ENCODE measurements at places on chromosomes 4 and X.
A peak's percentile ranks its signal among the peaks of the same experiment; 100 is the strongest.

DNA sequence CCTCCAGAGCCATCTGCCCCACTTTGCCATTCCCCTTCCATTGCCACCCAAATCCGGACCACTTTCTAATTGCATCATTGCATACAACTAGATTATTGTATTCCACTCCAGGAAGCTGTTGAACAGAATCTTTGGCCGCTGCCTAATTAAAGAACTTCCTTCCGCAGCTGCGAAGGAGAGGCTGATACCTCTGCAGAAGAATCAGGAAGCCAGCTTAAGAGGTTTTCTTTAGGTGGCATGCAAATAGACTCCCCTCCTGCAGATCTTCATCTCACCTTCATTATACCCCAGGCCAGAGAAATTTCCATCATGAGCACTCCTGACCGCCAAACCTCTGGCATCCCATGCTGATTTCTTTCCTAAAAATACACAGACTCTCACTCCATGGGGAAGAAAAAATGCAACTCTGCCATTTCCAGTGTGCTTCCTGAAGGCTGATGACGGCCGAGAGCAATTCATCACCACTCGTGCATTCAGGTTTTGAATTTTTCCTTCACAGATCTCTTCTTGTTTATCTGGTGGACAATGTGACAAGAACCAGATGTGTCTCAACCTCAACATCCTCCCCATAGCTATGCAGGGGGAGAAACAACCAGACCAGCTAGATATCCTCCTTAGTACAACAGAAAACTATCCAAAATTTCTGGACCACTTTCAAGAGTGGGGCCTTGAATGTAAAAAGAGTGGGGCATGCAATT is 31.2 kb downstream of the LGI2 start:
- peak; percentile 35 for DNase-seq

GRCh38 chr4:19844446-19844845 is 407.3 kb upstream of the SLIT2 start:
- DNase-seq: peak; percentile 23

DNA sequence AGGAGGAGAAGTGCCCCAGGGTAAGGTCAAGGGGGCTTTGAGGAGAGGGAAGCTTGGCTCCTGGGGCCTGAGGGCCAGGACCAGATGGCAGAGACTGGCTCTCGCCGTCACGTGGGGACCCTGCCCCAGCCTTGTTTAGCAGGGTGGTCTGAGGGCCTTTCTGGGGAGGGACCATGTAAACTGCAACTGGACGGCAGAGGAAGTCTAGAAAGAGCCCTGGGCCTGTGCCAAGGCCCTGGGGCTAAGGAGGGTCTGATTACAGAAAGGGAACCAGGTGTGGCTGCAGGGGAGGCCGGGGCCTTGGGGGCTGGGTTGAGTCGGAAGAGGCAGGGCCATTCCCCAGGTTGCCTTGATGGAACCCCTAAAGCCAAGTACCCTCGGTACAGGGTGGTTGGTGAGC is 1.8 kb upstream of the HGFAC start:
- no peak for DNase-seq

GRCh38 chrX:33133320-33133719 is 78.0 kb downstream of the DMD start:
- no peak for DNase-seq

DNA sequence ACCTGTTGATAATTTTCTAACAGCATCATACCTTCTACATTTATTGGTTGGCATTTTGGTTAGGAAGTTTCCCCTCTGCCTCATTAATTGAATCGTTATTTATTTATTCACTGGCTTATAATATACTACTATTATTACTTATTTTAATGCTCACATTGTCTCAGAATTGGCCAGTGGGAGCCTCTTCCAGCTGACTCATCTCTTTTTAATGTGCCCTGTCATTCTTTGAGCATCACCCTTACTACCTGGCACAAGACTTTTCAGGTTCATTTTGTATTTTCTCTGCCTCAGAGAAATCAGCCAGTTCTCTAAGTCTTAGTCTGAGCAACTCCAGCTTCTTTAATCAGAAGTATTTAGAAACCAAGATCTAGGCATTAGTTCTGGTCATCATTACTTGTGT is 60.3 kb upstream of the PRRG3 start:
- no peak for DNase-seq

GRCh38 chr4:15469402-15470127 is at the start of gene CC2D2A:
Gene CC2D2A (plus strand): TSS chr4:15469882. CDS start chr4:15475933, 6,051 bp downstream.
- peak; percentile 62 for DNase-seq

- no peak for DNase-seq
Measured at GRCh38 chrX:53227224-53227765, 2.3 kb upstream of the KDM5C start.

GRCh38 chr4:145098675-145099037 is 545 bp downstream of the ABCE1 start:
- DNase-seq: peak; percentile 57

GRCh38 chrX:39883666-39884065 is 214.1 kb downstream of the BCOR start:
- no peak for DNase-seq

GRCh38 chrX:38006291-38006690 is at the start of gene SYTL5:
Gene SYTL5 (plus strand): TSS chrX:38006553. CDS start chrX:38033890, 27,337 bp downstream.
- no peak for DNase-seq

DNA sequence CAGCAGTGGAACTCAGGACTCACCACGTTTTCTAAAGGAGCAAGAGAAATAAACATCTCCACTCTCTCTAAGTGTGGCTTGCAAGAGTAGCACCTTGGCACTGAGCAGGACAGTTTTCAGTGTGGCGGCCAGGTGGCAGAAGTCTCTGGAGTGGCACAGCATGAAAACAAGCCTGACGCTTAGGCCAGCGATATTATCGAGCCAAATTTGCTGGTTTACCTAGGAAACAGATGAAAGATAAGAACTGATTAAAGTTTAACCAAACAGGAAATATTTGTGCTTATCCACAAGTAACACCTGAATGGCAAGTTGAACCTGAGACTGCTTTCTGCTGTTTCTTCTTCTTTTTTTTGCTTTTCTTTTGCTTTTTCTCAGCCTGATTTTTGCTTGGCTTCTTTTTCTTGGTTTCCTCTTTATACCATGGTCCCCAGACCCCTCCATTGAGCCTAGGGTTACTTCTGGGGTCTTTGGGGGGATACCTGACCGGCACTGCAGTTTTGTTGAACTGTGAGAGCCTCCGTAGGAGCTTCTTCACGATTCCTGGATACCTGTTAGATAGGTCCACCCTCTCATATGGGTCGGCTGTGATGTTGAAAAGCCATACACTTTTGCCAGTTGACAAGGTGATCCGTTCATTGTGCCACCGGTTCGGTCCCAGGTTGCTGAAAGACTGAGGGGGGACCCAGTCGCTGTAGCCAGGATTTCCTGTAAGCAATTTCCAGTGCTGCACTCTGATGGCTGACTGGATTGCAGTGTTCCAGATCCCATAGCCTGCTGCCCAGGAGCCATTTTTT is 77.3 kb downstream of the ARSJ start:
- DNase-seq: no peak

DNA sequence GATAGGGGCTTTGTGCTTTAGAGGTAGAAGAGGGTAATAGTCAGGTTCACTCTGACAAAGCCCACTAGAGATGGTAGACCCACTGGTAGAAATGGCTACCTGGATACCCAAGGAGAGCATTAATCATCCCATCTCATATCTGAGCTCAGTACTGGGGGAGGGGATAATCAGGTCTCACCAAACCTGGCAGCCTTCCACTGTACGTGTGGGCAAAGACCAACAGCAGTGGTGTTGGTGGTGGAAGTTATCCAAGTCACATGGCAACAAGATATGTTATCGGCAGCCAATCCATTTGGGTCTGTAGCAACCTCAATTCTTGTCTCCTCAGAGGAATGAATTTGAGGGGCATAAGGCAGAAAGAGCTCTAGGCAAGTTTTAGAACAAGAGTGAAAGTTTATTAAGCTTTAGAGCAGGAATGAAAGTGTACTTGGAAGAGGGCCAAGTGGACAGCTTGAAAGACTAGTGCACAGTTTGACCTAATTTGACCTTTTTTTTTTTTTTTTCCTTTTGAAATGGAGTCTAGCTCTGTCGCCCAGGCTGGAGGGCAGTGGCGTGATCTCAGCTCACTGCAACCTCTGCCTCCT is 67.0 kb upstream of the CXCL13 start:
- no peak for DNase-seq

- no peak for DNase-seq
Measured at GRCh38 chr4:140790171-140790570, 34.0 kb upstream of the TBC1D9 start.

DNA sequence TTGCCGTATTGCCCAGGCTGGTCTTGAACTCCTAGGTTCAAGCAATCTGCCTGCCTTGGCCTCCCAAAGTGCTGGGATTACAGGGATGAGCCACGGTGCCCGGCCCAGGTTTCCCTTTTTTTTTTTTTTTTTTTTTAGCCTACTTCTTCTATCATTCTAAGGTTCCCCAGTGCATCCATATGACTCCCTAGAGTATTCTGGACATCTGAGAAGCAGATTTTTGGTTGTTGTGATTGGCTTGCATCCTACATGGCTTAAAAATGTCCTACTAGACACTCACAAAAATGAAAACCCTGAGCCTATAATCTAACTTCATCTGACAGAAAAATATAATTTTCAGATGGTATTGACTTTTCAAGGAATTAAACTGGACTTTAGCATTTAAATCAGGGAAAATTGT is 41.7 kb downstream of the SMIM14 start:
- DNase-seq: no peak

DNA sequence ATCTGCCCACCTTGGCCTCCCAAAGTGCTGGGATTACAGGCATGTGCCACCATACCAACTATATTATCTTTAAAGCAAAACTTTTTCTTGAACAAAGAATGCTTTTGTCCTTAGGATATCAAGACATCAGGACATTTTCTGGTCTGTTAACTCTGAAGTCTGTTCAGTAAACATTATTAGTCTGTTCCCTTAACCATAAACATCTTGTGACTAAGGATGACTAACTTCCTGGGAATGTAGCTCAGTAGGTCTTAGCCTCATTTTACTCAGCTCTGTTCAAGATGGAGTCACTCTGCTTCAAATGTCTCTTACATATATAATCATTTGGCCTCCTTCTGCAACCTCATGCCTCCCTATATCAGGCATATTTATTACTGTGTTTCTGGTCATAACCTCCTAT is 122.9 kb downstream of the UBE2NL start:
- DNase-seq: no peak
